ENCODE measurements at places on chromosomes 16 and 17.

- no peak for DNase-seq
Observed at GRCh38 chr17:4109449-4109848, 33.4 kb downstream of the ZZEF1 start.

DNA sequence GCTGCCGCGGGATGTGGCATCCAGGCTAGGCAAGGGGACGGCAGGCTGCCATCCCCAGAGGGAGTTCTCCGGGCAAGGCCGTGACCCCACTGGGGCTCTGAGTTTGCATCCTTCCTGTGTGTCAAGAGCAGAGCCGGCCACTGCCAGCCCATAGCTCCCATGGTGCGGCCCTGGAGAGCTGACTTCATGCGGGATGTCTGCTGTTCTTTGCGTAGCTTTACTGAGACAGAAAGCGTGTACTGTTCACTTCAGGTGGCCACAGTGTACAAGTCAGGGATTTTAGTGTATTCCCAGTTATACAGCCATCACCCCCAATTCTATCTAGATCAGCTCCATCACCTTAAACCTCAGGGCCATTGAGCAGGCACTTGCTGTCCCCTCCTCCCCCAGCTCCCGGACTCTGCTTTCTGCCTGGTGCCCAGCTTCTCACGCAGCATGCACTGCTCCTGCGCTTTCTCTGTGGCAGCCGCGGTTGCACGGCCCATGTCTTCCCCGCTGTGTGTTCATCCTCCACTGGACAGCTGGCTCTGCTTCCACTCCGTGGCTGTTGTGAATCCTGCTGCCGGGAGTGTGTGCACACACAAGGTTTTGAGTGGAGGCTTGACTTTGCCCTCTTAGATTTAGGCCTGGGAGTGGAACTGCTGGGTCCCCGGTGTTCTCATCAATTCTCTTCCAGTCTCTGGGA is 71.2 kb downstream of the KLHDC4 start:
- DNase-seq = no peak

DNA sequence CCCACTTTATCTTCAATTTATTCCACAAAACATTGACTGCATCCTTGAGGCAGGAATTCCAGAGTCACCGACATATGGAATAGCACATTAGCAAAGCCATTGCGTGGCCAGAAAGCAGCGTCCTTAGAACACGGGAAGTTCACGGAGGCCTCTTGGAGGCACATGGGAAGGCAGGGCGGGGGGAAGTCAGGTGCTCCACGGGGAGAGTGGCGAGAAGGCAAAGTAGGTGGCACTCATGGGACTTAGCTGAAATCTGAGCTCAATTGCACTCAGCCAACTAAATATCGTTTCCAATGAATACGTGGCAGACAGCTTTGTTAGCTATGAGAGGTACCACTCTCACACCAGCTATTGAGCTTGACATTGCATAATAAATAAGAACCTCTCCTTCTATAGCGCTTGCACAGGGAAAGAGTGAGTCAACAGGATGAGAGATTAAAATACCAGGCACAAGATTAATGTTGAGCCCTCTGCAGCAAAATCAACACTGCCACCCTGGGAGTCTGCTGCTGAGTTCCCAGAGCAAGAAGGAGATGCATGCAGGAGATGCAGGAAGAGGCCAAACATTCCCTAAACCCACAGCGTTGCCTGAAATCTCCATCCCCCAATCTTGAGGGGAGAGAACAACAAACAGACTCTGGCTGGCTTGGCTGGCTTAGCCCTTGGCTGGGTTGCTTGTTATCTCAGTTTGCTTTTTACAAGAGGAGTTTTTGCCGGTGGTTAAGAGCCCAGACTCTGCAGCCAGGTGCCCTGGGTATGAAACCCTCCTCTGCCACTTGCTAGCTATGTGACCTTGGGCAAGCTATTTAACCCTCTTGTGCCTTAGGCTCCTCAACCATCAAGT is 28.8 kb downstream of the ABCC12 start:
- DNase-seq = peak; percentile 85

DNA sequence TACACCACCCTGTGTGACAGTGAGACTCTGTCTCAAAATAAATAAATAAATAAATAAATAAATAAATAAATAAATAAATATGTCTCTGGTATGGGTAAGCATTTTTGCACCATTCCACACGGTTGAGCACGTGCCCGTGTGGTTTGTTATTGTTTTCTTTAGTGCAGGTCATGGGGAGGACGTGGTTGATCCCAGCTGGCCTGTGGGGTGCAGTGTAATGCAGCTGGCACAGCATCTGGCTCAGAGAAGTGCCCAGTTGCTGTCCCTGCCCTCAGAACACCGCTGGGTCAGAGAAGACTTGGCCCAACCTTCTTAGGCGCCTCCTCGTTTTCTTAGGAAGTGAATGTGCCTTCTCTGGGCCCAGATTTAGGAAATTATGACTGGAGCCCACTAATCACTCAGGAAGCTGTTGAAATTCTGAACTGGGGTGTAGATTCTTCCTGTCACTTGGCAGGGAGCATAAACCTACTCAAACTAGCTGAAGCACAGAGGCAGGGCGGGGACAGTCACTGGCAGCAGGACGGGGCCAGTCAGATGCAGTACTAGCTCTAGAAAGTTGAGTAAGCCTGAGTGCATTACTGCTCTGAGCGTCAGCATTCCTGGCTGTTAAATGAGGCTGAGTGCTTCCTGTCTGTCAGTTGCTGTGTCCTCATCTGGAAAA is 85.9 kb downstream of the SNX29 start:
- peak; percentile 76 for DNase-seq

DNA sequence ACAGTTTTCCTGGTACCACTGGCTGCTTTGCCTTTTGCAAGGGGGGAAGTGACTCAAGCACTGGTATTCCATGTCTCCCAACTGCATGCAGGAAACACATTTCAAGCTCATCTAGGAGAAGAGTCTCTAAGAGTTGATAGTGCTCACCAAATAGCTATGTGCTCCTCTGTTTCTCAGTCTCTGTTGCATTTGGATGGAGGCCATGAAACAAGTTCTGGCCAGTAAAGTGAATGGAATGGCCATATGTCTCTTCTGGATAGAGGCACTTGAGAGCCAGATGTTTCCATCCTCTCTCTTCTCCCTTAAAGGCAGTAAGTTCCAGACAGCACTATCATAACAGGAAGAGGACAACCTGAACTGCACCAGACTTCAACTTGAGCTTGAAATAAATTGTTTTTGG is 60.6 kb downstream of the C16orf82 start:
- peak; percentile 34 for DNase-seq

GRCh38 chr16:87066133-87067002 is 250.8 kb downstream of the C16orf95 start:
- DNase-seq = no peak

DNA sequence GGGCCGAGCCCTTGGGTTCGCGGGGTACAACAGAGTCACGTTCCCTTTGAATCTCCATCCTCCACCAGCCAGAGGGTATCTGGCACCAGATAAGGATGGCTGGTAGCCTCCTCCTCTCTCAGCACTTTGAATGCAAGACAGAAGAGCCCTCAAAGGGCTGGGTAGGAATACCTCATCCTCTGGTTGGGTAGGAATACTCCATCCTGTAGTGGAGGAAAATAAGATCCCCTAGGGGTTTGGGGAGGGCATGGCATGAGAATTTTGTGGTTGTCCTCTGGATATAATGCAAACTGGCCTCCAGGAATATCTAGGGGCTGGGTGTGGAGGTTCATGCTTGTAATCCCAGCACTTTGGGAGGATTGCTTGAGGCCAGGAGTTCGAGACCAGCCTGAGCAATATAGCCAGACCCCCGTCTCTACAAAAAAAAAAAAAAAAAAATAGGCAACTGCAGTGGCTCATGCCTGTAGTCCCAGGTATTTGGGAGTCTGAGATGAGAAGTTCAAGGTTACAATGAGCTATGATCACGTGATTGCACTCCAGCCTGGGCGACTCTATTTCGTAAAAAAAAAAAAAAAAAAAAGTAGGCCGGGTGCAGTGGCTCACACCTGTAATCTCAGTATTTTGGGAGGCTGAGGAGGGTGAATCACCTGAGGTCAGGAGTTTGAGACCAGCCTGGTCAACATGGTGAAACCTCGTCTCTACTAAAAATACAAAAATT is 2.7 kb downstream of the IGFBP4 start:
- DNase-seq = no peak

GRCh38 chr17:18968945-18969887 is 17.3 kb downstream of the SLC5A10 start:
- DNase-seq = no peak

DNA sequence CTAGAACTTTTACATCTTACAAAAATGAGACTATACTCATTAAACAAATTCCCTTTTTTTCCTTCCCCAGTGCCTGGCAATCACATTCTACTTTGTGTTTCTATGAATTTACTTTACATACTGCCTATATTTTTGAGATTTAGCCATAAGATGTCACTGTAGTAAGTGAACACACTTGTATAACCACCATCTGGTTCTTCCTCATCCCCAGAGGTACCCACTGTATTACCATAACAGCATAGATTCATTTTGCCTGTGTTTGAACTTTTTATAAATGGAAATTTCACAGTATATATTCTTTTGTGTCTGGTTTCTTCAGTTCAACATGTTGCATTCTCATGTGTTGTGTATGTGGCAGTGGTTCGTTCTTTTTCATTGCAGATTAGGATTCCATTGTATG is 15.8 kb downstream of the CYB5B start:
- DNase-seq = no peak

- DNase-seq = no peak
Observed at GRCh38 chr17:43074869-43075268, 49.8 kb downstream of the RND2 start.

Data from hepatic stellate cell (primary cell).